ENCODE measurements at places on chromosomes 5 and 9.

DNA sequence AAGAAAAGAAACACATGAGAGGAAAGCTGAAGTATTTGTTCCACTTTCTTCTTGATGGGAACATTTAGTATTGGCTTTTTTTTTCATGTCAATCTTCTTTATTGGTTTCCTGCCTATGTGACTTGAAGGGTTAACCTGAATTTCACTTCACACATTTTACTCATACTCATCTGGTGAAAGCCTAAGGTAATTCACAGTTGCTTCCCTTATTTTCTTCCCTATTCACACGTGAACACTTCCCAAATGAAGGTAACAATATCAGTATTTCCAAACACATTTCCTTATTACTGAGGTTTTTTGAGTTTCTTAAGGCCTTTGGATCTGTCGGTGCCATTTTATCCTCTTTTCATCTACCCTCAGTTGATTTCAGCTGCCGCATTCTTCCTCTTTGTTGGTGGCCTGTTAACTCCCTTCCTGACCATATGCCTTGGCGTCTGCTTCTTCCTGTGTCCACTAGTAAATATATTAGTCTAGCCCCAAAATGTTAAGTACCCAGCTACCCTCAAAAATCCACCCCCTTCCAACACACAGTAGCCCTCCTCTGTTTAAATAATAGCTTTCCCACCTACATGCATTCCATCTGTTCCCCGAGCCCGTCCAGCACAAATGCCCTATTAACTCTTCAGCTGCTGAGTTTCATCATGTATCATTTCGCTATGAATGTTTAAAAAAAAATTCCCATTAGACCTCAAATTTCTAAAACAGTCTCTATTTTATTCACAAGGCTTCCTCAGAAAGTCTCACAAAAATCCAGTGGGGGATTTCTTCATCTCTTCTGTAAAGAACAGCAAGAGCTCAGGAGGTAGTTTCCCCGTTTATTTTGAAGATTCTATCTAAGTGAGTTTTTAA lies 97.3 kb downstream of the USP20 start:
- no peak for DNase-seq

DNA sequence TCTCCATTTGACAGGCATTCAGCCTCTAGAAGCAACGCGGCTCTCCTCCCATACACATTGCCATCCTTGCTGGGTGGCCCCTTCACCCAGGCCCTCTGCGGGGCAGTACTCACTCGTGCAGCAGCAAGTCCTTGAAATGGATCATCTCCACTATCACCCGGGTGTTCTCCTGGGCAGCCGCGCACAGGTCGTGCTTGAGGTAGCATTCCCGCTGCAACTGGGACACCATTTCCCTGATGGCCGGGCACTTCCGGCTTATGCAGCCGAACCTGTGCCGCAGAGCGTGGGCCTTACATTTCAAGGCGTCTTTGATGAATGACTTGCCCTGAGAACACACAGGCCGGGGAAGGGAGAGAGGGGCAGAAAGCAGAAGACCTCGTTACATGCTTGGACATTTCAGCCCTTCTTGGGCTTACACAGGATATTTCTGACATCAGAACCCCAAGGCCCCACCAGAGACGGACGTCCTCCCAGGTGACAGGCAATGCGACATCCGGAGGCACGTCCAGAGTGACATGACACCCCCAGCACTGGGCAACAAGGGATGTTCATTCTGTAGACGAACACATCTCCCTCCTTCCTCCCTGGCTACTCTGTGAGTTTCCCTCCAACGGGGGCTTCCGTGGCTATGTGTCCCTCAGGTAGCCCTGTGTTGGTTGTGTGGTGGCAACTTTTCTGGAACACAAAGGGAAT lies 5.0 kb downstream of the STC2 start:
- DNase-seq: no peak

DNA sequence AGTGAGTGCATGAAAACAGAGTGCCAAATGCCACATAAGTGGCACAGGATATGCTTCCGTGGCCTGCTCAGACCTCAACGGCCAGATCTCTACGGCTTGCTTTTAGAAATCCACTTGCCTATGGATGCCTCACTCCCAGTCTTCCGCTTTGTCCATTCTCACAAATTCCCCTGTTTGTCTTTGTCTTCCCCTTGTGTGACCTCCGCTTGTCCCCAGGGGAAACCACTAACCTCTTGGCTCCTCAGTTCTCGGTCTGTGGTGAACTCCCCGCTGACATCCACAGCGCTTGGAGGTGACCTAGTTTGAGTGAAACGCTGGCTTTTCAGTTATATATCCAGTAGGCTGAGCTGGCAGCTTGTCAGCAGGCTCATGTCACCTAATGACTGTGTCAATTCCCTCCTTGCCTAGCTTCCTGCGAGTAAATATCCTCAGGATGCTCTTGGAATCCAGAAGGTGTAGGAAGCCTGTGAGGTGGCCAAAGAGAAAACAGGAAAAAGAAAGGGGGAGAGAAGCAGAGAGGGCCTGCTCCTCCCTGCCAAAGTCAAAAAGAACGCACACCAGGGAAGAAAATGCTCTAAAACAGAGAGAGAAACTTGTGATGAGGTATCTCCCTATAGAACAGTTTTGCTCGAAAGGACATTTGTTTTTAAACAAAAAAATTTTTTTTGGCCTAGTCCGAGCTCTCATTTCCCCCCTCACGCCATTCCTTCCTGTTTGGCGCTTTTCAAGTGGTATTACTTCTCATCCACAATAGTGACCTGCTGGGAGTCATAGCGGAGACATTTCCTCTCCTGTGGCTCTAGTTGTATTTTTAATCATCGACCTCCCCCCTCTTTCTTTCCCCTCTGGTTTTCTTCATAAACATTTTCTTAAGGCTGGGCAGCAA lies 101.6 kb upstream of the SPRY4 start:
- DNase-seq: no peak

- no peak for DNase-seq
Observed at GRCh38 chr5:624951-625230, 12.8 kb downstream of the CEP72 start.

DNA sequence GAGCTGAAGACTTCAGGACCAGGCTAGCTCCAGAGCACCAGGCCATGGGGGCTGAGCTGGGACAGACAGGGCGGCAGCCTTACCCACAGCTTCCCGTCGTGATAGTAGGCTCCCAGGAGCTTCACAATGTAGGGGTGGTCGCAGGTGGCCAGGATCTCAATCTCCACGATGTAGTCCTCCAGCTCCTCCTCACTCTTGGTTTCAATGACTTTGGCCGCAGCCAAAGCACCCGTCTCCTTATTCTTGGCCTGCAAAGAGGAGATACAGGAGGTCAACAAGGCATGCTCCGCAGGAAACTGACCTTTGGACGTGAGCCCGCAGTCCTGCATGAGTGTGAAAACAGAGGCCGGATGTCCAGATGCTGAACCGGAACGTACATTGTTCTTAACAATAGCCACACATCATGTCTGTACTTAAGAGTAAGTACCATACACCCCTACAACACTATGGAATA lies 31.5 kb downstream of the STK10 start:
- peak; percentile 75 for DNase-seq

DNA sequence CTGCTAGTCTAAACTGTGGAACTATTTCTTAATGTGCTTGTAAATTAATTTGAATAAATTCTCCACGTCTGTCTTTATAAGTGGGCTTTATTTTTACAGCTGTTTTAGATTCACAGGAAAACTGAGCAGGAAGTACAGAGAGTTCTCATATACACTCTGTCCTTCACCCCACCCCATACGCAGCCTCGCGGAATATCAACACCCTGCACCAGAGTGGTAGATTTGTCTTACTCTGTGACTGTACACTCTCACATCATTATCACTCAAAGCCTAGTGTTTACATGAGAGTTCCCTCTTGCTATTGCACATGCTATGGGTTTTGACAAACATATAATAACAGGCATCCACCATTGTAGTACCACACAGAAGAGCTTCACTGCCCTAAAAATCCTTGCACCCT lies 179.7 kb upstream of the DAB2 start:
- no peak for DNase-seq

GRCh38 chr9:133460405-133461175 lies 812 bp downstream of the CACFD1 start:
- peak; percentile 97 for DNase-seq

DNA sequence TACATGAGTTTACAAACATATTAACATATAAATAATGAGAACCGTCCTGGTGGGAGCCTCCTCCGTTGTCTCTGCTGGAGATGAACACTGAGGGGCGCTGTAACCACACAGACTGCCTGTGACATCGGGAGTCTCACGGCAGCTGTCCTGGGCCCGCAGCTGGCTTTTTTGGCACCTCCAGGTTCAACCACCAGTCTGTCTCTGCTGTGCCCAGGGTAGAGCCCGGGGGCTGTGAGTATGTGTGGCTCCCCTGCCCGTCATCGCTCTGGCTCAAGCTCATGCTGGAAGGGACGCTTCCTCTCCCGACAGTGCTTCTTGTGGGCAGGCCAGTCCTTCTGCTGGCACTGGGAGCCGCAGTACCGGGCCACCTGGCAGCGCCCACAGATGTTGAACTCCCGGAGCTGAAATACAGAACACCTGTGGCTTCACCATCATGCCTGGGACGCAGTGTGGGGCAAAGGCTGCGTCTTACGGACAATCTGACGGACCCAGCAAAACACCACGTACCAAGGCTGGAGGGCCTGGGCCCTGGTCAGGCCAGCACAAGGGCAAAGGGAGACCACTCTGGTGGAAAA lies 3.6 kb upstream of the DPH7 start:
- no peak for DNase-seq

GRCh38 chr5:6291961-6292360 lies 86.4 kb downstream of the MED10 start:
- peak; percentile 38 for DNase-seq

- DNase-seq: no peak
Observed at GRCh38 chr5:56692359-56693219, 122.8 kb upstream of the MAP3K1 start.

- DNase-seq: no peak
Observed at GRCh38 chr9:91852801-91853347, 97.2 kb downstream of the ROR2 start.

GRCh38 chr9:114287763-114288192 lies 35.1 kb upstream of the ORM1 start:
- DNase-seq: no peak

DNA sequence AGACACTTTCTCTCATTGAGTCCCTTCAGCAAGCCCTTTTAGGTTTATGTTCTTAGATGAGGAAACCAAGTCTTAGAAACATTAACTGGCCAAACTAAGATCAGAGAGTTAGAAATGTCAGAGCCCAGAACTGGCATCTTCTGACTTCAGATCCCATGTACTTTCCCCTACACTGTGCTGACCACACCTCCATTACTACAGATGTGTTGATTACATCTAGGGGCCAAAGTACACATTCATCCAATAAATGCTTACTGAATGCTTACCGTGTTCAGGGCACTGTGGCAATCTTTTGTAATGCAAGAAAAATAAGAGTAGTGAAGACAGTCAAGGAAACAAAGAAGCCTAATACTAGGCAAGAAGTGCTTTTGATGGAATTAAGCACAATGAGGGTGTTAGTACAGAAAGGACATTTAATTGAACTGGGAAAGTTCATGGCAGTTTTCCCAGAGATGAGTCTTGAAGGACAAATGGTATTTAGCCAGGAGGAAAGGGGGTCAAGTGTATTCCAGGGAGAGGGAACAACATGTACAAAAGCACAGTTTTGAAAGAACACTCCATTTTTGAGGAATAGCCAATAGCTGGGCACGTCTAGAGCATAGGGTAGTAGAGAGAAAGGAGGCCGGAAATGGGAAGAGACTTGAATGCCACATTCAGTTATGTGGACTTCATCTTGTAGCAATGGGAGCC lies 89.7 kb upstream of the CDKN2B start:
- DNase-seq: no peak

DNA sequence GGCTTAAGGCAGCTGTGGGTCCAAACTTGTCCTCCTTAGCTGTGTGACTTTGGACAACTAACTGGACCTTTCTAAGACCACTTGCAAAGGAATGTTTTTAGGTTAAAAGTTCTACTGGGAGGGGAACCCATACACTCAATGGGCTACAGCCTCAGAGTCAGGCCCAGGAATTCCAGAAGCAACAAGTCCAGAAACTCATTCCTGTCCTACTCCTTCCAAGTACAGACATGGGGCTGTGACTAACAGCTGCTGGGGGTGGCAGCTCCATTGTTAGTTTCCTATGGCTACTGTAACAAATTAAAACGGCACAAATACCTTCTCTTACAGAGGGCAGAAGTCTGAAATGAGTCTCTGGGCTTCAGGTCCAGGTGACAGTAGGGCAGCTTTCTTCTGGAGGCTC lies 12.4 kb upstream of the AKNA start:
- DNase-seq: no peak

DNA sequence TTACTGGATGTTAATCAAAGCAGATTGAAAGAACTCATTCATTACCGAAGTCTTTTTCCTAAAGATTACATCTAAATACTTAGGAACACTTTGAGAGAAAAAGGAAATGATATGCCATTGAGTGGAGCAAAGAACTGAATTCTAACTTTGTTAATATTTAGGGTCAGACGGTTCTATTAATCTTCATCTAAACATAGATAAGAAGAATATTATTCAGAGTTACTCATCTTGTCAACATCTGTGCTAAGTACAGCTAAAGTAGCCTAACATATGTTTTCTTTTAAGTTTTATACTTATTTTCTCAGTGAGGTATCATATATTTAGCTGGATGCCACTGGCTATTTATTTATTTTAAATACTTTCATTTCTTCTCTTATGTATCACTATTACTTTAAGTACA lies 1763.7 kb downstream of the EFNA5 start:
- DNase-seq: no peak

- no peak for DNase-seq
Observed at GRCh38 chr5:147957901-147958300, 51.6 kb upstream of the C5orf46 start.

GRCh38 chr5:69444127-69444754 lies 29.3 kb downstream of the MARVELD2 start:
- DNase-seq: peak; percentile 95
